Muscle of arm (tissue), 14 donors: ENCODE measurements at places on chromosomes 6 and 20. TPM values are rescaled to one million over a fixed set of nuclear protein-coding genes. Genes with fewer than 3 reads are reported as not detected.

DNA sequence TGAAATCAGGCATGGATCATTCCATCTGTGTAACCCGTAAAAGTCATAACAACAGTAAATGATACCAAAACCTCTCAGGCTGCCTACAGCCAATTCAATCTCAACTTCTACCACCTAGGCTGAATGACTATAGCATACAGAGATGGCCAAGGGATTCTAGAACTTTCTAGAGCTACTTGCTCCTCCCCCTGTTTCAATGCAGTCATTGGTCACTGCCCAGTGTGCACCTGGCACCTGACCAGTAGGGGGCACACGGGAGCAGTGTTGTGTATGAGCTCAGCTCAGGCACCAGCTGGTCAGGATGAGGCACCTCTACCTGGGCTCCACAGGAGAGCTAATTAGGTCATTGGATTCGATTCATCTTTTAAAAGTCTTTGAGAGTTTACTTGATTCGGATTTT, 86.2 kb downstream of the PLEKHG1 start:
- DNase-seq: no peak

- DNase-seq: no peak
Measured at GRCh38 chr6:122696079-122696478, 83.4 kb upstream of the FABP7 start.

DNA sequence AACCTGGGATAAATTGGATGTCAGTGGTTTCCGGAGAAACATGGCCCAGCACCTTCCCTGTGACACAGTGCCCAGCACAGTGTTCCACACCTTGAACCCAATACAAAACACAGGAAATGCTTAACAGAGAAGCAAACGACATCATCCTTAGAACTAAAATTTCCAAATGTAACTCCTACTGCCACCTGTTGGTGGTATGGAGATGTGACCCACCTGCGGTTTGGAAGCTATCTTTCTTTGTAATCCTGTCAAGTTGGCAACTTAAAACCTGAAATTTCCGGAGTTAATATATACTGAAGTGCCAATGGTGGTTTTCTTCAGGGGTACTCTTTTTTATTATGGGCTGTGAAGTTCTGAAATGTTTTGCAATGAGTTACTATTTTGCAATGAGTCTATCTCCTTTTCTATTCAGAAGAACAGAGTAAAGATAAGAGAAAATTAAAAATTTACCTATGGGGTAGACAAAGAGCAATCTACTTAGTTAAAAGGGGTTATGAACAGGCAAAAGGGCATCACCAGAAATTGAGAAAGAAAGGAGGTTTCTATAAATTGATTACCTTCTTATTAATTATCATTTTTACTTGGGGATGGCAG, 658.8 kb downstream of the PTPRT start:
- peak; percentile 30 for DNase-seq

- no peak for DNase-seq
Measured at GRCh38 chr20:58482416-58482815, 32.8 kb downstream of the APCDD1L start.

- DNase-seq: no peak
Measured at GRCh38 chr20:53625311-53626129, 31.9 kb upstream of the ZNF217 start.

DNA sequence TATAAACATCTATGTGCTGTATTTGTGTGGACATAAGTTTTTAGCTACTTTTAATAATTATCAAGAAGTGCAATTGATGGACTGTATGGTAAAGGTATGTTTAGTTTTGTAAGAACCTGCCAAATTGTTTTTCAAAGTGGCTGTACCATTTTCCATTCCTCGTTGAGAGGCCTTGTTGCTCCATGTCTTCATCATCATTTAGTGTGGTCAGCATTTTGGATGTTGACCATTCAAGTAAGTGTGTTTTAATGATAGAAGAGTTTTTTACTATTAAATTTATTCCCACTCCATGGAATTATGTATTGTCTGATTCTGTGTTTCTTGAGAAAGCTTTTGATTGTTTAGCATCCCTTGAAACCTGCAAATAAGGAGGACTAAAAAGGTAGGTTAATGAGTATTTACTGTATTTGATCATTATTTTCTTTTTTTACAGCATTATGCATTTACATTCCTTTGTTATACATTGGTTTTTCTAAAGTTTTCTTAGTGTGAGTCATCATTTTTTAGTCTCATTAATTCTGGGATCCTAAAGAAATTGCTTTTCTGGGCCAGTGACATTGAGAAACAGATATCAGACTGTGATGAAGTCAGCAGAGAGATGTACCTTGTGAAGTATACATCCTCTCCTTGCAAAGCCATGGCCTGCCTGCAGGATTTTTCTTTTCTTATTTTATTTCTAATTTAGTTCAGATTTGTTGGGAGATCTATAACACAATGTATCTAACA, 312.8 kb upstream of the PTCHD4 start:
- no peak for DNase-seq

DNA sequence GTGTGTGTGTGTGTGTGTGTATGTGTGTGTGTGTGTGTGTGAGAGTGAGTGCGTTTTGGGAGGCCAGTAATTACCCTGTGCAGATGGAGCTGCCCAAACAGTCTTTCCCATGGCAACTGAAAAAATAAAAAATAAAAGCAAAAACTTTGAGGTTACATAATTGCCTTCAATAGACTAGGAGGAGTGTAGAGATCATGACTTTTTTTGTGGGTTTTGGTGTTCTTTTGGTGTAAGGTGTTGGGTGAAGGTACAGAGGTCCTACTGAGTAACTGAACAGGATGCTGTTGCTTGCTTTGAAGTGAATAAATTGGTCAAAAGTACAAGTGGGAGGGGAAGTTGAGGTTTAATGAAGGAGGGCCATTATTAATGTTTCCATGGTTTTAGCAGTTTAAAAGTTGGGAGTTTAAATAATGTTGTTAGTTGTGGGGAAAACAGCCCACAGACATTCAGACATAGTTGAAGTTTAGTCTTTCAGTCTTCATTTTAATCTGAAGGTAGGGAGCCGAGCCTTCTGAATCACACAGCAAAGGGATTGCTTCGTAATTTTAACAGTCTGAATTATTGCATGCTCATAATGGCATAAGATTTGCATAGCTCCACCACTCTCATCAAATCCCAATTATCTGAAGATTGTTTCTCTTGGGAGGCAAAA, 251.4 kb downstream of the PRL start:
- DNase-seq: no peak

DNA sequence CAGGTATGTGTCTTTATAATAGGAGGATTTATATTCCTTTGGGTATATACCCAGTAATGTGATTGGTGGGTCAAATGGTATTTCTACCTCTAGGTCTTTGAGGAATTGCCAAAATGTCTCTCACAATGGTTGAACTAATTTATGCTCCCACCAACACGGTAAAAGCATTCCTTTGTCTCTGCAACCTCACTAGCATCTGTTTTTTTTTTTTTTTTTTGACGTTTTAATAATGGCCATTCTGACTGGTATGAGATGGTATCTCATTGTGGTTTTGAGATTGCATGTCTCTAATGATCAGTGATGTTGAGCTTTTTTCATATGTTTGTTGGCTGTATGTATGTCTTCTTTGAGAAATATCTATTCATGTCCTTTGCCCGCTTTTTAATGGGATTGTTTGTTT, 144.9 kb upstream of the RGS17 start:
- no peak for DNase-seq

- DNase-seq: no peak
Measured at GRCh38 chr6:36627801-36628246, 33.7 kb downstream of the SRSF3 start.

DNA sequence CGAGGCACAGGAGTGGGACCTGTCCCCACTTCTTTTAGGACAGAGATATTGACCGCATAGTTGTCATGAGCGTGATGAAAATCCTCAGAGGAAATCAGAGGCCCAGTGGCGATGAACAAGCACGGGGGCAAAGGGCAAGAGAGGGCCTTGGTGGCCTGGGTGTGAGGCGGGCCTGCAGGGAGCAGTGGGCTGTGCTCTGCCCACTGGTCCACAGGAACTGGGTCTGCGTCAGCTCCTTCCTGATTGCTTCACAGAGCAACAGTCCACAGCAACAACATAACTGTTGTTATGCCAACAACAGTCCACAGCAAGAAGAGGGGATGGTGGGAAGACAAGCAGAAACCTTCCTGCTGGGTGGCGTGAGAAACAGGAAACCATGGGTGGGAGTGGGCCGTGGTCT, 335.6 kb downstream of the ZFAND3 start:
- no peak for DNase-seq

- no peak for DNase-seq
Measured at GRCh38 chr6:35582315-35582714, 69.6 kb upstream of the TULP1 start.

- no peak for DNase-seq
Measured at GRCh38 chr6:68313911-68314310, 321.2 kb upstream of the ADGRB3 start.

- DNase-seq: no peak
Measured at GRCh38 chr6:138032571-138032970, 74.6 kb downstream of the PERP start.

GRCh38 chr6:23559587-23560343, 566.2 kb upstream of the NRSN1 start:
- DNase-seq: no peak

DNA sequence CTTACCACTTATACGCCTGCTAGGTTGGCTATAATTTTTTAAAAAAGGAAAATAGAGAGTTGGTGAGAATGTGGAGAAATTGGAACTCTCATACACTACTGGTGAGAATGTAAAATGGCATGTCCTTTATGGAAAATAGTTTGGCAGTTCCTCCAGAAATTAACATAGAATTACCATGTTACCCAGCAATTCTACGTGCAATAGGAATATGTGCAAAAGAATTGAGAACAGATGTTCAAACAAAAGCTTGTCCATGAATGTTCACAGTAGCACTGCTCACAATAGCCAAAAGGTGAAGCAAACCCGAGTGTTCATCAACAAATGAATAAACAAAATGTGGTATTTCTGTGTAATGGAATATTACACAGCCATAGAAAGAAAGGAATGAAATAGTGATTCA, 592.2 kb downstream of the DHX35 start:
- no peak for DNase-seq

GRCh38 chr6:84350397-84350796, 123.0 kb upstream of the CEP162 start:
- peak; percentile 52 for DNase-seq

DNA sequence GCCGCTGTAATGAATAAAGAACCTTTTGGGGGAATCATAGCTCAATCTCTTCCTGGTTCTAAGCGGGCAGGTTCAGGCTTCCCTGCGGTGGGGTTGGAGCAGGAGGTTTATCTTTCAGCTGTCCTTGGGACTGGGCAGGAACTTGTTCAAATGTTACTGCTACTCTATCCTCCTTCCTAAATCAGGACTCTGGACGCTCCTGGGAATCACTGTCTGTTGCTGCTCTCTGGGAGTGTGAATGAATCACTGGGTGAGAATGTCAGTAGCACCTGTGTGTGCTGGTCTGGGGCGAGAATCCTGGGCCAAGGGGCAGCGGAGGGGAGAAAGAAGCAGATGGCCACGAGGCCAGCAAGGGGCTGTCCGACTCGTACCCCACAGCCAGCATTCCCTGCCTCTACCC, 65.4 kb upstream of the ZNFX1 start:
- no peak for DNase-seq

DNA sequence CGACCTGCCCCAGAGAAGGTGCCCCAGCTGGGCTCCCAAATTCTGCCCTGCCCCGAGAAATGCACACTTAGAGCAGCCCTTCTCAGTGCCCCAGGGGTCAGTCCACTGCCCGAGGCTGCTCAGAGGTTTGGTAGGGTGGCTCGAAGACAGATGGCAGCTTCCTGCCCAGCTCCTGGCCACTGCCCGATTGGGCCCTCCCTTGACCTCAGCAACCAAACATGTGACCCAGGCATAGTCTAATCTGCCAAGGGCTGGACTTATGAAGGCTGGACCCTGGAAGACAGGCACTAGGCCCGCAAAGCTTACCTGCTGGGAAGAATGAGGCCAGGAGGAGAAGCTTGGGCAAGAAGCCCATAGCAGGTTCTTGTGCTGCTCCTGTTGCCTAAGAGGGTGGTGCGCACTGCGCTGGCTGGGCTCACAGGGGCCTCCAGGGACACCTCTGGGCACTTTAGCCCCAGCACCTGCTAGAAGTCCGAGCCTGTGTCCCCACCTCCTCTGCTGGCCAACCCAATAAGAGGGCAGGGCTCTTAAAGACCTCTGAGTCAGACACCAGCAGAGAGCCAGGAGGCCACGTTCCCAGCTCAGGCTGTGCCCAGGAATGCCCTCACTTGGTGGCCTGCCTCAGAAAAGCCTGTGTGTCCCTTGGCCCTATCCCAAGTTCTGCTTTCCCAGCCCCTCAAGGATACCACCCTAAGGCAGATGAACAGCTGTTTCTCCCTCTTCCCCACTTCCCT, 5.5 kb downstream of the SIGLEC1 start:
- DNase-seq: no peak

Gene LY6G6F
- 0.27 TPM for polyA plus RNA-seq

Gene RIPPLY2
- polyA plus RNA-seq: 0.13 TPM

Gene PET117
- polyA plus RNA-seq: 10.4 TPM

Gene CD93
- polyA plus RNA-seq: 64.1 TPM

Gene FAM217A
- polyA plus RNA-seq: 2.3 TPM

Gene ELMO2
- not detected for polyA plus RNA-seq

Gene CAPN11
- 0.15 TPM for polyA plus RNA-seq

Gene CST1
- not detected for polyA plus RNA-seq

Gene SEMG1
- polyA plus RNA-seq: not detected
